ENCODE measurements at places on chromosomes 2 and 18.

- DNase-seq = no peak
Measured at GRCh38 chr2:98072442-98072841, 14.5 kb upstream of the VWA3B start.

GRCh38 chr2:21860907-21861306 lies 737.1 kb downstream of the TDRD15 start:
- no peak for DNase-seq

DNA sequence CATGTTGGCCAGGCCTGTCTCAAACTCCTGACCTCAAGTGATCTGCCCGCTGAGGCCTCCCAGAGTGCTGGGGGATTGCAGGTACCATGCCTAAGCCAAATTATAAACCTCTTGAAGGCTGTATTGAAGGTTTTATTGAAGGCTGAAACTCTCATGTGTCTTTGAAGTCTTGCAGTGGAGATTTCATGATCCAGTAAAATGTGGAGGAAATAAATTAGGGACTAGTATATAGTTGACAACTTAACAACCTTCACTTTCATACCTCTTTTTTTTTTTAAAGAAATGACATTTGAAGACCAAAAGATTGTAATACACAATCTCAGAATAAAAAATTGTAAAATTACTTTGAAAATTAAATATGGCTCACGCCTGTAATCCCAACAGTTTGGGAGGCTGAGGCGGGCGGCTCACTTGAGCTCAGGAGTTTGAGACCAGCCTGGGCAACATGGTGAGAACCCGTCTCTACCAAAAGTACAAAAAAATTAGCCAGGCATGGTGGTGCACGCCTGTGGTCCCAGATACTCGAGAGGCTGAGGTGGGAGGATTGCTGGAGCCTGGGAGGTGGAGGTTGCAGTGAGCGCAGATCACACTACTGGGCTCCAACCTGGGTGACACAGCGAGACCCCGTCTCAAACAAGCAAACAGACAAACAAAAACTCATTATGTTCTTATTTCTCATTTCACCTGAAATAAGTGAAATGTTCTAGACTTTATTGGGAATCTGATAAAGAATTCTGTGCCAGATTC lies 8.0 kb downstream of the EML4 start:
- no peak for DNase-seq

GRCh38 chr2:138502255-138503086 lies 901 bp downstream of the SPOPL start:
- peak; percentile 15 for DNase-seq

- DNase-seq = no peak
Measured at GRCh38 chr2:159891917-159892730, 94.1 kb upstream of the CD302 start.

DNA sequence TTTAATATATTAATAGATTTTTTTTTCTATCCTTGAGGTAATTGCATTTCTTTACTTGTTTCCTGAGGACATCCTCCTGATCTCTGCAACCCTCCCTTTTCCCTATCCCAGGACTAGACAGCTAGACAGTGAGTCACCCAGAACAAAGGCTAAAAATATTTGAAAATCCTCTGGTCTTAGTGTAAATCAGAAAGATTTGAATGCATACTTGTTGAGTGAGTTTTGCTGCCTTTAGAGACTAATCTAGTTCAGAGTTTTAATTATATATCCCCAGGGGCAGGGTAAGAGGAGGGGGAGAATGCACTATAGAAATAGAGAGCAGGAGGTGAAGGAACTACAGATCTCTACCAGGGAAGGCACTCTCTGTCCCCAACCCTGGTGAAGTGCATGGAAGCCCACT lies 202.3 kb upstream of the TCF4 start:
- DNase-seq = no peak

- no peak for DNase-seq
Measured at GRCh38 chr18:77634494-77634893, 384.8 kb downstream of the GALR1 start.

- no peak for DNase-seq
Measured at GRCh38 chr2:156088587-156088986, 243.9 kb downstream of the NR4A2 start.

GRCh38 chr2:16061441-16062217 lies 121.3 kb downstream of the MYCN start:
- DNase-seq = no peak

DNA sequence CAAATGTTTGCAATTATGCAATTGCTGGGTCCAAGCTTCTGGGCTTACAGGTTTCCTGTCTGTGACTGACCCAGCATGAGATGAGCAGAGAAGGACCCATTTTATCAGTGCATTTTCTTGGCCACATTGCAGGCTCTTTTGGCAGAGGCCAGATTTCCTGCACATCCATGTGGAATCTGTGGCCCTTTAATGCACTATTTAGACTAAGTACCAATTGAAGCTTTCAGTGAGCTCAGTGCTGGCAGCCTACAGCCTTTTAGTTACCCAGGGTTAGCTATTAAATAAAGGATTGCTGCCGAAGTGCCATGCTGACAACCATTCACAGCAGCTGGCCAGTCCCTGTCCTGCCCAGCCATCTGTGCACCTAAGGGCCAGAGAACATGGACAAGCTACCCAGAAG lies 165.0 kb downstream of the ANKRD30B start:
- no peak for DNase-seq

DNA sequence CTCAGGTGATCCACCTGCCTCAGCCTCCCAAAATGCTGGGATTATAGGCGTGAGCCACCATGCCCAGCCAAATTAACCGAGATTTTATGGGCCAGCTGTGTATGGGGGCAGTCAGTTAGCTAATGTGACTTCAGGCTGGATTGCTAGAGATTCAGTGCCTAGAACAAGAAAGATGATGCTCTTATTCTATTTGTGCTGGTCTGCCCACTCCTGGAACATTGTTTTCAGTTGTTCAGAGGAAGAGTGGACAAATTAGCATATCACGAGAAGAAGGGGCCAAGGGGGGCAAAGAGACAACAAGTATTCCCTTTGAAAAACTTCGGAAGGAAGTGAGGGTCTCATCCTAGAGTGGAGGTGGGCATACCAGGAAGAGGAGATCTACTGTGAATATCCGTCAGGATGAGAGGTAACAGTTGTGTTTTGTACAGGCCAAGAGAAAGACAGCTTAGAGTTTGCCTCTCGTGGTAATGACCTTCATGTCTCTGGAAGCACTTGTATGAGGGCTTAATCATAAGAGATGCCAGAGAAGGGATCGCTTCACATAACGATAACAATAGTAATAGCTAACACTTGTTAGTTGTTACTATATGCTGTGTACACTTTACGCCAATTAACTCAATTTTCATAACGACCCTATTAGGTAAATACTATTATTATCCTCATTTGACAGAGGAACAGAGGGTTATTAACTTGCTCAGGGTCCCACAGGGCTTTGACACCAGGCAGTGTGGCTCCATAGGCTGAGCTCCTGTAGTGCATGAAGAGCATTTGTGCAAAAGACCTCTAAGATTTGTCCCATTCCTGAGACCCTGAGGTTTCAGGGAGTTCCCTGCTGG lies 138.3 kb downstream of the DDX1 start:
- DNase-seq = no peak

DNA sequence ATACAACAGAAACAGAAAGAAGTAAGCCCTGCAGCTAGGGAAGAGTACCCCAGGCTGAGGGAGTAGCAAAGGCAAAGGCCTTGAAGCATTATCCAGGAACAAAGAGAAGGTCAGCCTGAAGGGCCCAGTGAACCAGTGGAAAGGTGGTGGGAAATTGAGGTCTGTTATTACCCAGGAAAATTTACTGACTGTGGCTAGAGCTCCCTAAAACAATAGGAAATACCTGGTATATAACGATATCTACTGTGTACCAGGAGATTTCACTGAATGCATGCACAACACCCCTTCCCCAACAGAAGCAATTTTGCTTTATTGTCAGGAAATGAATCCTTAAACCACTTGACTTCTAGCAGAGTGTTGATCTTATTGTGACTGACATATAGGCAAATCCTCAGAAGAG lies 365.3 kb downstream of the ERBB4 start:
- DNase-seq = no peak

DNA sequence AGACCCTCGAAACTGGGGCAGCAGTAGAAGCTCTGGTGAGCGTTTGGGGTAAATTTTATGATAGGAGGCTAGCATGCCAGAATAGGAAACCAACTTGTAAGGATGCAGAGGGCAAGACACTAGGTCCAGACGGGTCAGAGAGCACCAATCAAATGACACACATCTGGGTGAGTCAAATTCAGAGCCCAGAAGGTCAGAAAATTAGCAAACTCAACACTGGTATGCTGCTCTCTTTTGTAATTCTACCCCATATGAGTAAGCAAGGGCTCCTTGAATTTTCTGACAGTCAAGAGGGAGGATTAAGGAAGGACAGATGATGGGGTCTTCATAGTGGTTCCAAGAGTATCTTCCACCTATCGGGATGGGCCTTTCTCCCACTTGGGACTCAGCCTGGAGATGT lies 209.8 kb downstream of the BCL2 start:
- DNase-seq = no peak

DNA sequence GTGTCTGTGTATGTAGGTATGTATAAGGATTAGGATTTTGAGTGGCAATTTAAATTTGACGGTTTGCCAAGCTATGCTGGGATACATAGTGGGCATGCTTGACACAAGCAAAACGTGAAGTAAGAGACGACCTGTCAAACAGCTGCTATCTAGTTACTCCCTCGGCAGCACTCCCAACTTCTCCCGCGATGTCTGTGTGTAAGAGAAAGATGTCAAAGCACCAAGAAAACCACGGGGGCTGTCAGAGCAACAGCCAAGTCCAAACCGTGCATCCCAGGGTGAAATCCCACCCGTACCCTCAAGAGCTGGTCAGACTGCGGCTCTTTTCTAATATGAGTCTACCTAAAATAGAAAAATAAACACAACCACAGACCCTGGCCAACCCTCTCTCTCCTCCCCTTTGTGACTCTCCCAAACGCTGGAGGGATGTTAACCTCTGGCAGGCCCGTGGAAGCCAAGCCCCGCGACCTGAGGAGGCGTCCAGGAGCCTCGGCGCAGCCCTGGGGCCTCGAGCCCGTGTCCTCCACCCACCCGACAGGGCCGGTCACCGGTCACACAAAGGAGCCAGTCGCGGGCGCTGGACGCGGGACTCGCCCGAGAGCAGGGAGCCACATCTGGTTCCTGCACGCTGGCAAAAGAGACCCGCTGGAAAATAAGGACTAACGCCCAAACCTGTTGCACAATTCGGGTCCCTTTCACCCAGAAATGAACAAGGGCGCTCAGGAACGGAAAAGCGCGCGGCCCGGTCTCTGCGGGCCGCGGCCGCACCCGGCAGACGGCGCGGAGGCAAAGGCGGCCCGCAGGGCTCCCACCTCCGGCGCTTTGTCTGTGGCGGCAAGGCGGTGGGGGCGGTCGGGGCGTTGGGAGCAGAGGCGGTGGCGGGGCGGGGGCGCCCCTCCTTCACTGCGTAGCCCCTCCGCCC lies 925 bp downstream of the SESTD1 start:
- DNase-seq = peak; percentile 49

DNA sequence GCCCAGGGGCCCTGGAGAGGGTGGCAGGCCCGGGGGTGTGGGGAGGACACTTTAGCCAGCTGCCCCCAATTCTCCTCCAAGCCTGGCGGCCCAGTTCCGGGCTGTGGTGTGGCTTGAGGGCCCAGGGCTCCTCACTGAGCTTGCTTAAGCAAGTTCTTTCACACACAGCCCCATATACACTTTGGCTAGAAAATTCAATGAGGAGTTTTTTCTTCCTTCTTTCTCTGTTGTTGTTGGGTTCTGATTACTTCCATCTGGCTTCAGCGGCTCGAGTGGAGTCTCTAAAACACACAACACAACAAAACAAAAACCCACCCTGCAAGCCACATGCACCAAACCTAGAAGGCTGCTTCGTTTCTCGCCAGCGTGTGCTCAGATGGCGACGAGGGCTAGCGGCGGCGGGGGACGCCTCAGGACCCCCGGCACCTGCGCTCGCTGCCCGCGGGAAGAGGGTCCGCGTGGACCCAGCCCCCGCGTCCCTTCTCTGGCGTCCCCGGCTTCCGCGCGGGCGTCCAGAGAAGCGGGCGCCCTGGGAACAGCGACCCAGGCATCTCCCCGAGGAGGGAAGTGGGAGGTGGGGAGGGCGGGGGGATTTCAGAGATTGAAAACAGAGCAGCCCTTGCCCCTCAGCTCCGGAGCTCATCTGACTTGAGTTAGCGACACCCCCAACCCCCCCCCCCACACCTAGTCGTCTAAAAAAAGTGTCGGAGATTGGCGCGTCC lies 577 bp upstream of the GLI2 start:
- DNase-seq = no peak

- no peak for DNase-seq
Measured at GRCh38 chr18:25164848-25165811, 186.8 kb downstream of the ZNF521 start.

- no peak for DNase-seq
Measured at GRCh38 chr2:109396202-109397180, 217.3 kb downstream of the SEPTIN10 start.

DNA sequence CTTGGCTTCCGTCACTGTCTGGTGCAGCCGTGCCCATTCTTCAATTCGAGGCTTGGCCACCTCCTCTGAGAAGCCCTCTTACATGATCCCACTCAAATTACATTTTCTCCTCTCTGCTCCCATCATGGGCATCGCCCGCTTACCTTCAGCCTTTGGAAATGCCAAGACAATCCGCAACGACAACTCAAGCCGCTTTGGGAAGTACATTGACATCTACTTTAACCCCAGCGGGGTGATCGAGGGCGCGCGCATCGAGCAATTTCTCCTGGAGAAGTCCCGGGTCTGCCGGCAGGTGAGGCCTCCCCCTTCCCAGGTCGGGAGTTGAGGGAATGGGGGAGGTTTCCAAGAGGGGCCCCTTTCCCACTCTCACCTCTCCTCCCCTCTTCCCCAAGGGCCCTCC lies 38.3 kb downstream of the MYO7B start:
- no peak for DNase-seq

DNA sequence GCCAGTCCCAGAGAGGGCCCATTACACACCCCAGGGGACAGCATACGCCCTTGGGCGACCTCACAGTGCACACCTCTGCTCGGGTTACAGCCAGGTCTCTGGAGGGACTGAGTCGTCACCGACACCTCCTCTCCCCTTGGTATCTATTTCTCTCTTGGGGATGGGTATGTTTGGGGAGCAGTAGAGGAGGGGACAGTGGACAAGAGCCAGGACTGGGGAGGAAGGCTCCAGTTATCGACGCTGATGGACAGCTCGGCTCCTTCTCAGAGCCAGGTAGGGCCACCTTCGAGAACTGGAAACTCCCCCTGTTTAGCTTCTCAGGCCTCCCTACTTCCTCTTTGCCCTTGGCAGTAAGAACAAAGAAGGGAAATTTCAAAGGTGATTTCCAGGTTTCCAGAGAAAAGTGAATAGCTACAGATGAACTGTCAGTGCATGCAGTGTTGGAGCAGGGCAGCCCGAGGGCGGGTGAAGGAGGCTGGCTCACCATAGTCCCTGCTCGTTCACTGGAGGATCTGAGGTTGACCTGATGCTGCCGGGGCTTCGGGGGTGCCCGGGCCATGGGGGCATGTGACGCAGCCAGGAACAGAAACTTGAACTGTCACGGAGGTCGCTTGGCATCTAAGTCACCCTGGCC lies 4.4 kb upstream of the SEMA4C start:
- no peak for DNase-seq

GRCh38 chr2:71659868-71660518 lies 206.6 kb downstream of the DYSF start:
- DNase-seq = no peak

GRCh38 chr2:219570924-219571310 lies 422 bp downstream of the OBSL1 start:
- DNase-seq = no peak

- no peak for DNase-seq
Measured at GRCh38 chr2:212745359-212745758, 206.8 kb upstream of the ERBB4 start.
